Hematopoietic multipotent progenitor cell (in vitro differentiated cells): ENCODE measurements at places on chromosomes 16 and 17.
A peak's percentile ranks its signal among the peaks of the same experiment; 100 is the strongest.

DNA sequence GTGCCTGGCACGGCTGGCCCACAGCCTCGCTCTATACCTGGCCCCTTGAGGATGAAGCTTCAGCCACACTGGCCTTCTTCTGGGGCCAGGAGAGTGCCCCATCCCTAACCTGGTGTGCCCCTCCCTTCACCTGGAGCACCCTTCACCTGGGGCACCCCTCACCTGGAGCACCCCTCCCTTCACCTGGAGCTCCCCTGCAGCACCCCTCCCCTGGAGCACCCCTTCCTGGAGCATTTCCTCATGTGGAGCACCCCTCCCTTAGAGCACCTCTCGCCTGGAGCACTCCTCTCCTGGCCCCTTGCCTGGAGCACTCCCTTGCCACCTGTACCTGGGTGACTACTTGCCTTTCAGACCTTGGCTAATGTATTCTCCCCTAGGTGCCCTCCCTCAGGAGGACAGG is 2.4 kb upstream of the FBXL16 start:
- no peak for DNase-seq

- DNase-seq, result no peak
These were observed 67.3 kb upstream of the CACNG3 start for GRCh38 chr16:24188751-24189318.

GRCh38 chr16:64507240-64508024 is 614.4 kb downstream of the CDH11 start:
- no peak for DNase-seq

- no peak for DNase-seq
These were observed 16.5 kb downstream of the ZP2 start for GRCh38 chr16:21194771-21195301.

- DNase-seq, result no peak
These were observed at the start of gene MT3 for GRCh38 chr16:56589141-56590039. TSS of gene MT3 (plus strand) at chr16:56589528. CDS start at chr16:56589591, 63 bp downstream.

GRCh38 chr17:30148376-30148775 is 31.8 kb downstream of the NSRP1 start:
- no peak for DNase-seq

- no peak for DNase-seq
These were observed 851 bp upstream of the DPEP1 start for GRCh38 chr16:89612415-89613166.

GRCh38 chr17:47844814-47845715 is 4.0 kb upstream of the SCRN2 start:
- no peak for DNase-seq

GRCh38 chr16:66353055-66353454 is 13.4 kb upstream of the CDH5 start:
- no peak for DNase-seq

GRCh38 chr17:59869941-59870218 is 22.9 kb downstream of the TUBD1 start:
- DNase-seq, result no peak

DNA sequence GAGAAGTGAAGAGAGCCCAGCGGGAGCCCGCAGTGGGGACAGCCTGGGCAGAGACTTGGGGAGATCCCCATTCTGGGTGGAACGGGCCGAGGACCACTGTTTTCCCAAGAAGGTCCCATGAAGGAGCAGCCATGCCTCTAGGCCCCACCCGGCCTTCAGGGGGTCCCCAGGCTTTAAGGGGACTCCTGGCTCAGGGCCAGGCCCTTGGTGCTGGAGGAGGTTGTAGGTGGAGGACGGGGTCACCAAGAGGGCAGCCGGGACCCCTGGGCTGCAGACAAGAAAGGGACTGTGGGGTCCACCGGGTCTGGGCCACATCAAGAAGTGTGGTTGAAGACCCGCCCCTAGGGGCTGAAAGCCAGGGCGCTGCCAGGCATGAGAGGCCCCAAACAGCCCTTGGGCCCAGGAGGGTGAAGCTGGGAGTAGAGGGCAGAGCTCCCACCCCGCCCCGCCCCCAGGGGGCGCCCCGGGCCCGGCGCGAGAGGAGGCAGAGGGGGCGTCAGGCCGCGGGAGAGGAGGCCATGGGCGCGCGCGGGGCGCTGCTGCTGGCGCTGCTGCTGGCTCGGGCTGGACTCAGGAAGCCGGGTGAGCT is at the start of gene PRSS21:
Gene PRSS21 (plus strand): TSS at position 487 of the 589 bp plus-strand sequence. CDS start 32 bp downstream, at position 519.
- DNase-seq, result peak; percentile 21

DNA sequence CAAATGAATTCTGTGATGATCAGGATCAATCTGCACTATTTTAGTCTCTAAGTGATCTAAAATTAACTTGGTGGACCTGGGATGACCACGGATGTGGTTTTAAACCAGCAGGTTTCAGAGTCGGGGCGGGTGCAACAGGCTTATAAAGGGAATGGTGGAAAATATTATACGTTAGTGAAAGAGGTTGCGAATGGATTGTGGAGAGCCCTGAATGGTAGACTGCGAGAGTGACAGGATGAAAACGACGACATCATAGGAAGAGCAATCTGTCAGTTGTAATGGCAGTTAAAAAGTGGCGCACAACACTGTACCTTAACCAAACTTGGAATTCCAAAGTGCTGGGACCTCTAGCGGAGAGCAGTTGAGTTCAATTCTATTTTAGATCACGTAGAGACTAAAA is 1.2 kb upstream of the CYB5B start:
- DNase-seq, result no peak

GRCh38 chr16:89094252-89094879 is 714 bp downstream of the ACSF3 start:
- no peak for DNase-seq

GRCh38 chr16:20089246-20089965 is 15.7 kb upstream of the GPR139 start:
- no peak for DNase-seq
